Neural progenitor cell (in vitro differentiated cells): ENCODE measurements at places on chromosomes 5 and 9. TPM values are rescaled to one million over a fixed set of nuclear protein-coding genes. Genes with fewer than 3 reads are reported as not detected.
A peak's percentile ranks its signal among the peaks of the same experiment; 100 is the strongest.

DNA sequence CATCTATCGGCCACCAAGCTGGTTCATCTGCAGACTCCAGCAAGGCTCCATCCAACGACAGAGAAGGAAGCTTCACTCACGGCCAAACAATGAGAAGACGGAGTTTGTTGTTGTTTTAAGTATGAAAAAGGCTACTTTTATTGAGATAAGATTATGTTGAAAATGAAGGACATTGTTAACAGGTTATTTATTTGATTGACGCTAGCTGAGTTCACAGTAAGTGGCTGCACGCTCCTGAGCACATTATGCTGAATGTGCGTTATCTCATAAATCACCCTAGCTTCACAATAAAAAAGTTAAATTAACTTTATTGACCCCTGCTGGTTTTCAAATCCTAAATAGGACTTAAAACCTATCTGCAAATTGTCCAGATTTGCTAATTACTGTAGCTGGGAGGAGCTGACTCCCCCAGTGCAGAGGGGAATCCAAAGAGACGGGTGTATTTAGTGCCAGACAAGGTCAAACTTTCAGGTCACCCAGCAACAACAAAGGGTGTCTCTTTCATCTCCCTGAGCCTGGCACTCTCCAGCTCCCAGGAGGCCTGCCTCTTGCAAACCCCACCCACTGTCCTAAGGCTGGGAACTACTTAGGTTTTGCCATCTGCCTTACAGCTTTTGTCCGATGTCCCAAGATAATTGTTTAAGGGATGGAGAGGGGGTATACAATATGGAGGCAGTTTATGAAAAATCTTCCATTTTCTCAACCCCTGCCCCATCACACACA is 129.2 kb downstream of the ZDHHC21 start:
- DNase-seq = peak; percentile 26

DNA sequence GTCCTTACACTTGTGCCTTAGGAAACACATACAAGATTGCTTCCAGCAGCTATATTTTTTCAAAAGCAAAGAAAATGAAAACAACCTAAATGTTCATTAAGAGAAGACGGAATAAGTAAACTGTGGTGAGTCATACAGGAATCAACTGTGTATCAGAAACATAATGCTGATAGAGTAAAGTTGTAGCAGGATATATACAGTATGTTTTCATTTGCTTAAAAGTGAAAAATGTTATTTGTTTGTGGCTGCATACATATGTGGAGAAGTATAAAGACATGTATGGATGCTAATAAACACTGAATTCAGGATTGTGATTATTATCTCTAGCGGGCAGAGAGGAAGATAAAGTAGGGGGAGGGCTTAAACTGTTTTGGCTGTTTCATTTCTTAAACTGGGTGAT is 8.3 kb downstream of the DCTN4 start:
- no peak for DNase-seq

Gene BOD1
- 144 and 175 TPM in 2 replicates for total RNA-seq

Gene SPATA31D1
- total RNA-seq = not detected in 2 replicates

DNA sequence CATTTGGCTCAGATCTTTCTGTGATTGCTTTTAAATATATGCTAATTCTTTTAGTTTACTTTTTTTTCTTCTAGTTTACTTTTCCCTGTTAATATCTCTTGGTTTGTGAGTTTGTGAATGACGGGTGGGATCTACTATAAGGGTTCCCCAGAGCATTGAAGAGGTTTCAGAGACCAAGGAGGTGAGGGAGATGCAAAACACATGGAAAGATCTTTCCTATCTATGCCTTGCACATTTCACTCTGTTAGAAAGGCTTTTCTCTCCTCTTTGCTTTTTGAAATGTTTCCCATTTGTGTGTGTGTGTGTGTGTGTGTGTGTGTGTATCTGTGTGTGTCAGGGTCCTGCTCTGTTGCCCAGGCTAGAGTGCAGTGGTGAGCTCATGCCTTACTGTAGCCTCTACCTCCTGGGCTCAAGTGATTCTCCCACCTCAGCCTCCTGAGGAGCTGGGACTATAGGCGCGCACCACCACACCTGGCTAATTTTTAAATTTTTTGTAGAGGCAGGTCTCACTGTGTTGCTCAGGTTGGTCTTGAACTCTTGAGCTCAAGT is 50.7 kb downstream of the CNTLN start:
- no peak for DNase-seq

DNA sequence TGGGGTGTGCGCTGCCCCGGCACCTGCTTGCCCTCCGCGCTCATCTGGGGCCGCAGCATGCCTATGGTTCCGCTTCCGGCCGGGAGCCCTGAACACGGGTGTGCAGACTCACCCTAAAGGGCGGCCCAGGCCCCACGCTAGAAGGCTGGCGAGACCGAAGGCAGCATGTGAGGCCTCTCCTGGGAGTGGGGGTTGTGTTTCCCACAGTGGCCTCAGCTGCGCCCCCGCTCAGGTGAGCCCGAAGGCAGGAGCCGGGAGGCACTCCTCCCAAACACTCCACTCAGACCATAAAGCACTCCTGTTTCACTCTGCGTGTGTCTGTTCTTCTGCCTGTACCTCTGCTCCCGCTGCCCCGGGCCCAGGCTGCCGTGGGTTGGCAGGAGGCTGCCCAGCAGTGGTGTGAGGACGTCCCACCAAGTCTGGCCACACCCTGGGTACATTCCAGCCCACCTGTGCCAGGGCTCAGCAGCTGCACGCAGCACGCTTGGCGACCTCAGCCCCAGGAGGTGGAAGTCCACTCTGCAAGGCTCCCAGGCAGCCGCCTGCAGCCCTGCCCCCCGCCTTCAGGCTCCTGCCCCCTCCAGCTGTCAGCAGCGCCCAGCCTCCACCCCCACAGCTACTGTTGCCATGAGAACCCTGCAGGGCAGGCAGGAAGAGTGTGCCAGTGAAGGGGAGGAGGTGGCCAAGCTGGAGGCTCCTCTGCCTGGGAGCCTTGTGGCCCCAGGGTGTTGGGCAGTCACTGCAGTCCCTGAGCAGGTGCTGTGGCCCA is 1.2 kb upstream of the AJM1 start:
- peak; percentile 51 for DNase-seq

Gene DAB2
- total RNA-seq = 9.9 and 10.3 TPM in 2 replicates

Gene FAM169A
- total RNA-seq = 23.8 and 27.4 TPM in 2 replicates

DNA sequence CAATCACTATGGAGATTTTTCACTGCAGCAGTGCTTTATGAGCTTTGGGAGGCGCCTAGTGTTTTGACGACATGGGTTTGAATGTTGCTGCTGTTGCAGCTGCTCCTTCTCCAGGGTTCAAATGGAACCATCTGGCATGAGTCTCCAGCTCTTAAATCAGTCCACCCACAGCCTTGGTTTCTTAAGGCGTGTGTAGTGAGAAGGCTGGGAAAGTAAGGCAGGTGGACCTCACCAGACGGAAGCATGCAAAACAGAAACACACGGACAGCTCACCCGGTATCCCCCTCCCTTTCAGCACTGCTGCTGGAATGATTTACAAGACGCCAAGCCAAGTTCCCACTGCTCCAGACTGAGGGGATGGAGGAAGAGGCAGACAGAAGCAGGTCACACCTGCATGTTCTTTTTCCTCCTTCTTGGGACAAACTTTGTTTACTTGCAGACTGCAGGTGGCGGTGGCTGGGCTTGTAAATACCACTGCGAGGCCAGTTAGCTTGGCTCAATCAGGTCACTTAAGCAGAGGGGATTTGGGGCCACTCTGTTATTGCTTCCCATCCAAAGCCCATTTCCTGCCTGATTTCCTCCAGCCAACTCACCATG is 47.4 kb downstream of the ADAM19 start:
- peak; percentile 64 for DNase-seq

- DNase-seq = no peak
Observed at GRCh38 chr9:134758949-134759607, 117.5 kb downstream of the COL5A1 start.

Gene ADGRD2
- total RNA-seq = 0.13 and 0.43 TPM in 2 replicates

GRCh38 chr5:171846323-171846722 is 60.7 kb downstream of the SMIM23 start:
- peak; percentile 10 for DNase-seq
